ENCODE measurements at places on chromosomes 3 and 15. TPM values are rescaled to one million over a fixed set of nuclear protein-coding genes. Genes with fewer than 3 reads are reported as not detected.

GRCh38 chr3:123201223-123201556, 553 bp upstream of the SEC22A start:
- DNase-seq = no peak

The GOLGA8T gene
- total RNA-seq = not detected

The SLC28A2 gene
- not detected for total RNA-seq

The CHRFAM7A gene
- total RNA-seq = 4.4 TPM

GRCh38 chr3:32246079-32246675, 7.7 kb downstream of the CMTM8 start:
- DNase-seq = no peak

The KBTBD12 gene
- total RNA-seq = not detected

DNA sequence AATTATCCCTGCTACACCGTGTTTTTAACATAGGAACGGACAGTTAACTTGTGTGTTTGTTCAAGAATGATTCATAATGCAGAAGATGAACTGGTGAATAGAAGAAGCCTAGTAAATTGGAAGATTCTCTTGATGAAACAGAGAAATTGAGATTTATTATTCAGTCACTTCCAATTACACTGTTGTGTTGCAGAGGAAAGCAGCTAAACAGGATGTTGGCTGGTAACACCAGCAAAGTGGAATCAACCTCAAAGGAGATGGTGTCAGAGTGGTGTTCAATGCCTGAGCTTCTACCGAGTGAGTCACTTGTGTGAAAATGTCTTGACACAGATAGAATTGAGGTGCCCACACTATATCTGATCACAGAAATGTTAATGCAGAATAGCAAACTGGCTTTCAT, 399.6 kb downstream of the LPP start:
- no peak for DNase-seq

The SPCS1 gene
- total RNA-seq = 106 TPM

DNA sequence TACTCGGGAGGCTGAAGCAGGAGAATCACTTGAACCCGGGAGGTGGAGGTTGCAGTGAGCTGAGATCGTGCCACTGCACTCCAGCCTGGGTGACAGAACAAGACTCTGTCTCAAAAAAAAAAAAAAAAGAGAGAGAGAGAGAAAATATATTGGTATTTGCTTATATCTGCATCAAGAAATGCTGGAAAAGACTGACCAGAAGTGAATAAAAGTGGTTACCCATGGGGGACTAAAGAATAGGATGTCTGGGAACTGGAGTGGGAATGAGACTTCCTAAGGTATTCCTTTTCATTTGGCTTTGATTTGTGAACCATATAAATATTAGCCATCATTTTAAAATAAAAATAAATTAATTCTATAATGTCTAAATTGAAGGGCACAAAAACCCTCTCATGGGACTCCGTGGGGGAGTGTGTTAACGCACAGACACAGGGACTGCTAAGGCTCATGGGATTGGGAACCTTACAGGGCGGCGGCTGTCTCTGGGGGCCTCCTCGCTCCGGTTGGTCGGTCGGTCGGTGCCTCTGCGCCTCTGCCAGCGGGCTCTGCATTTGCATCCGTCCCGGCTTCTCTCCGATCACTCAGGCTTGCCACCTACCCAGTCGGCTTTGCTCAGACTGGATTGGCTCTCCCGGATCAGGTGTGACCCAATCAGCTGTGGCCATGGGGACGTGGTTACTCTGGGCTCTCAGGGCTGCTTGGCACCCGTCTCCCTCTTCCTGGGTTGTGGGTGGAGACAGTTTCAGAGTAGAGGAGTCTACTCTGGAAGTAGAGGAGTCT, 12.7 kb upstream of the TSPAN3 start:
- no peak for DNase-seq

The SYNM gene
- total RNA-seq = 22.1 TPM

DNA sequence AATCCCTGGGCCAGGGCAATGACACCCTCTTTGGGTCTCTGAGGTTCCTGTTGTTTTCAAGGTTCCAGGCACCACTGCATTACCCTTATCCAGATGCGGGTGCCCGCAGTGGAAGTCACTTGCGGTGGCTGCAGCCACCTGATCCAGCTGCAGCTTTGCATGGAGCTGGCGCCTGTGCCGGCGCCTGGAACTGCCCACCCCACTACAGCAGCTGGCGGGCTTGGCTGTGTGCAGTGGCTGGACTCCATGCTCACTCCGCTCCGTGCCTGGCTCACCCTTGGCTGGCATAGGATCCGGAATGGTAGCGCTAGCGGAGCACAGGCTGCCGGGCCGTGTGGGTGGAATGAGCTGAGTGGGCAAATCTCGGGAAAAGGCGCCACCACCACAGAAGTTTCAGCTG, 832.6 kb upstream of the CADM2 start:
- DNase-seq = peak; percentile 79

- no peak for DNase-seq
Measured at GRCh38 chr15:55037071-55037470, 159.7 kb downstream of the RSL24D1 start.

DNA sequence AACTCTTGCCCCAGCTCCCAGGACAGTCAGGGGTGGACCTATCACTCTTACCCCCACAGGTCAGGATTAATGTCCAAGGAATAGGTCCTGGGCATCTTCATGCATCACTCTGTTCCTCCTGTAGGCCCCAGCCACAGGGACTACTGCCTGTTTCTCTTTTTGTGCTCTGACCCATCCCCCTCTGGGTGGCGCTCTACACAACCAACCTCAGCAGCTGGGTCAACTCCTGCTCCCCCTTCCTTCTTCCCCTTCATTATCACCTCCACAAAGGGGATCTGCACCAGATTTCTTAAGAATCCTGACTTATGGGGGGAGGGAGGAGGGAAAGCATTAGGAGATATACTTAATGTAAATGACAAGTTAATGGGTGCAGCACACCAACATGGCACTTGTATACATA, 12.2 kb upstream of the TRANK1 start:
- DNase-seq = no peak

The SAMMSON gene
- 0.39 TPM for total RNA-seq

- no peak for DNase-seq
Measured at GRCh38 chr3:144556392-144556791, 584.8 kb downstream of the DIPK2A start.

- no peak for DNase-seq
Measured at GRCh38 chr15:31483986-31484951, 157.6 kb downstream of the KLF13 start.

GRCh38 chr3:143135150-143135549, 15.6 kb downstream of the CHST2 start:
- no peak for DNase-seq

- peak; percentile 90 for DNase-seq
Measured at GRCh38 chr3:197021231-197021630, 8.4 kb downstream of the MELTF start.

DNA sequence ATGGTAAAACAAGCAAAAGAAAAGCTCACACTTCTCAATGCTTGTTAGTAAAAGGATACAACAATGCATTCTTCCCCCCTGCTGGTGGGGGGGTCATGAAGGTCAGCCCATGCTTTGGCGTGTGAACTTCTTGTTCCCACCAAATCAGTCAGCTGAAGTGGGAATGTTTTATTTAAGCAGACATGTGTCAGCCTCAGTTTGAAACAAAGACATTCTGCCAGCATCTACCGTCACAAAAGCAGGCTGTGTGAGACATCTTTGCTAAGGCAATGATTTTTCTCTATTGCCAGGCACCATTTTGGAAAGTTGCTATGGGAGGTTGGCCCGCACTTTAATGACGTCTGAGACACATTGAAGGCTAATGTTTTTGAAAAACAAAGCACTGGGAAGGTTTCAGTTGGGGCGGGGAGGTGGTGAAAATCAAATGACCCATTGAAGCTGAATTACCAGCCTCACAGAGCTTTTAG, 206.6 kb downstream of the TLE3 start:
- DNase-seq = no peak

The CD96 gene
- 0.23 TPM for total RNA-seq

GRCh38 chr15:36373550-36373949, 205.9 kb upstream of the CDIN1 start:
- DNase-seq = no peak

DNA sequence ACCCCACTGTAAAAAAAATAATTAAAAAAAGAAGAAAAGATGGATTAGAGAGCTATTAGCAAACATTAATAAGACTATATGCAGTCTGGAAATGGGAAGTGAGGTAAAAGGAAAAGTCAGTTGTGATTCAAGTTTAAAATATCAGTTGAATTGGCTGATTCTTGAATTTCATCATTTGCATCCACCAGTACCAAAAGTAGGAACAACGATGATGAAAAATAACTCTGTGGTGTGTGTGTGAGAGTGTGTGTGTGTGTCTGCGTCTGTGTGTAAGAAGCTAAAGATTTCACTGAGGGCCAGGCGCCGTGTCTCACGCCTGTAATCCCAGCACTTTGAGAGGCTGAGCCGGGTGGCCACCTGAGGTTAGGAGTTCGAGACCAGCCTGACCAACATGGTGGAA, 56.0 kb upstream of the SLC4A7 start:
- DNase-seq = no peak

The SIDT1 gene
- total RNA-seq = not detected

- no peak for DNase-seq
Measured at GRCh38 chr3:44114142-44114541, 127.5 kb upstream of the TOPAZ1 start.

GRCh38 chr3:58206406-58207011, 4.3 kb downstream of the DNASE1L3 start:
- DNase-seq = peak; percentile 32

GRCh38 chr3:157387708-157388435, 48.8 kb upstream of the PTX3 start:
- no peak for DNase-seq

The WDR49 gene
- not detected for total RNA-seq

GRCh38 chr15:57751177-57751800, 44.8 kb downstream of the POLR2M start:
- DNase-seq = no peak

The SLC28A1 gene
- total RNA-seq = not detected

The ZIC4 gene
- 10.2 TPM for total RNA-seq

DNA sequence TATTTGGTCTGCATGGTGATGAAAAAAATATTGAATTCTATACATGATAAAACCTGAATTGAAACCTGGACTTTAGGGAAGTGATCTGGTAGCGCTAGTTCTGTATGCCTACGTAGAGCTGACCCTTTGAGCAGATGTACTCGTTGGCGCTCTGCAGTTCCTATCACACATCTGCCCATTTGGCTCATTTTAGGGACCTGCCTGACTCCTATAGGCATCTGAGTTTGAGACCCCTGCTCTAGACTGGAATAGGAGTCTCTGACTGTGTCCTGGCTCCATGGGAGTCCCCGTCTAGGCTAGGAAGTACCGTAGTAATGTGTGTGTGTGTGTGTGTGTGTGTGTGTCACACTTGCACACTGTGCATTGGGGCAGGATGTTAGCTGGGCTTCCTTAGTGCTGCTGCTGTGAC, 21.2 kb downstream of the STARD5 start:
- DNase-seq = no peak

GRCh38 chr3:141076797-141077571, 25.8 kb downstream of the SPSB4 start:
- DNase-seq = no peak

DNA sequence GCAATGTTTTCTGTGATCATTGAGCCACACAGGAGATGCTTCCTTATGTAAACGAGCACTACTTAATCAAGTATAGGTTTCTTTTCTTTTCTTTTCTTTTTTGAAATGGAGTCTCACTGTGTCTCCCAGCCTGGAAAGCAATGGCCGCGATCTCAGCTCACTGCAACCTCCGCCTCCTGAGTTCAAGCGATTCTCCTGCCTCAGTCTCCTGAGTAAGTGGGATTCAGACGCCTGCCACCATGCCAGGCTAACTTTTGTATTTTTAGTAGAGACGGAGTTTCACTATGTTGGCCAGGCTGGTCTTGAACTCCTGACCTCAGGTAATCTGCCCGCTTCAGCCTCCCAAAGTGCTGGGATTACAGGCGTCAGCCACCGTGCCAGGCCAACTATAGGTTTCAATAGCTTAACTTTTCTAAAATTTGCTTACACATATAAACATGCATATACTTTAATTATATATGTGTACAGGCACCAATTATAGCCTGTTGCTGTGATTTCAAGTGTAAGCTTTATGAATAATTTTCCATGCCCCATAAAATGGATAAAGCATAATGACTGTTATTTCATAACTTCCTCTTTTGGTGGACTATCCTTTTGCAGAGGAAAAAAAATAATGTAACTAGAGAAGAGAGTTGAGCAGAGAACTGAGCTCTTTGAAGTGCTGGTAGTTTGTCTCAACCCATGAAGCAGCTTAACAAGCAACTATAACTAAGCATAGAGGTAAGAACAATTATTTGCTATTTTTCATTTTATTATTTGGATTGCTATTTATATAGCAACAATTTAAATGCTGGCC, 24.8 kb upstream of the MBNL1 start:
- DNase-seq = no peak

- no peak for DNase-seq
Measured at GRCh38 chr3:133162670-133163305, 124.6 kb downstream of the TMEM108 start.

GRCh38 chr15:60324706-60325438, 72.9 kb downstream of the ANXA2 start:
- no peak for DNase-seq

DNA sequence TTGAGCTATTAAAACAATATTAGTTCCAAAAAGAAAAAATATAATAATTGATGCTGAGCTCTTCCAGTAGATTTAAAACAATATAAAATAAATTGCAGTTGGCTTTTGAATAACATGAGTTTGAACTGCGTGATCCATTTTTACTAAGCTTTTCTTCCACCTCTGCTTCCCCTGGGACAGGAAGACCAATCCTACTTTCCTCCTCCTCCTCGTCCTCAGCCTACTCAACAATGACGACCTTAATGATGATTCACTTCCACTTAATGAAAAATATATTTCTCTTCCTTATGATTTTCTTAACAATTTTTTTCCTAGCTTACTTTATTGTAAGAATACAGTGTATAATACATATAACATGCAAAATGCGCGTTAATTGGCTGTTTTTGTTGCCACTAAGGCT, 78.9 kb upstream of the THRB start:
- DNase-seq = no peak

The SLC6A11 gene
- not detected for total RNA-seq

DNA sequence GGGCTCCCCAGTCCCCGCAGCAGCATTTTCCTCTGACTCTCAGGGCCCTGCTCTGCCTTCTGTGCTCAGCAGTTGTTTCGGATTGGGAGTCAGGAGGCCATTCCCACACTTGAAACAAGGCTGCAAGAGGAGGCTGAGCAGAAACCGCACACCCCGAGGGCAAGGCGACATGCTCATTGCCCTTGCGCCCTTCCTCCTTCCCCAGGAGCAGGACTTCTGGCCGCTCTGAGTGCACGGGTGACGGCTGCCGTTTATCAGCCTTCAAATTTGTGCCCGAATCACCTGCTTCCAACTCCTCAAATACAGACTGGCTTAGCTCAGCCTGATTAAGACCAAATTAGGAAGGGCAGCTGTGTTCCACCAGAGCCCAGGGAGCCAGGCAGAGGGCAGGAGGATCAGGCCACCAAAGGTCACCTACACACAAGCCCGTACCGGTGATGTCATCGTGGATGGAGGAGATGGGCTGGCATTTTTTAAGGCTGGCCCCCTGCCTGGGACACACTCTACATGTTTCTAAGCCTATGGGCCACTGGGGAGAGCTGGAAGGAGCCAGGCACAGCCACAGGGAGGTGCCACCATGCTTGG, 38.1 kb downstream of the TM2D3 start:
- DNase-seq = no peak

The GATM gene
- total RNA-seq = not detected

The P2RY1 gene
- total RNA-seq = not detected

The CPLX3 gene
- total RNA-seq = not detected

Measured in chondrocyte (in vitro differentiated cells).